ENCODE measurements at places on chromosomes 3 and 15.

GRCh38 chr15:34714476-34715121 is 40.2 kb downstream of the GJD2 start:
- DNase-seq: no peak

GRCh38 chr15:41971089-41971894 is 1.1 kb downstream of the EHD4 start:
- DNase-seq: peak; percentile 50

DNA sequence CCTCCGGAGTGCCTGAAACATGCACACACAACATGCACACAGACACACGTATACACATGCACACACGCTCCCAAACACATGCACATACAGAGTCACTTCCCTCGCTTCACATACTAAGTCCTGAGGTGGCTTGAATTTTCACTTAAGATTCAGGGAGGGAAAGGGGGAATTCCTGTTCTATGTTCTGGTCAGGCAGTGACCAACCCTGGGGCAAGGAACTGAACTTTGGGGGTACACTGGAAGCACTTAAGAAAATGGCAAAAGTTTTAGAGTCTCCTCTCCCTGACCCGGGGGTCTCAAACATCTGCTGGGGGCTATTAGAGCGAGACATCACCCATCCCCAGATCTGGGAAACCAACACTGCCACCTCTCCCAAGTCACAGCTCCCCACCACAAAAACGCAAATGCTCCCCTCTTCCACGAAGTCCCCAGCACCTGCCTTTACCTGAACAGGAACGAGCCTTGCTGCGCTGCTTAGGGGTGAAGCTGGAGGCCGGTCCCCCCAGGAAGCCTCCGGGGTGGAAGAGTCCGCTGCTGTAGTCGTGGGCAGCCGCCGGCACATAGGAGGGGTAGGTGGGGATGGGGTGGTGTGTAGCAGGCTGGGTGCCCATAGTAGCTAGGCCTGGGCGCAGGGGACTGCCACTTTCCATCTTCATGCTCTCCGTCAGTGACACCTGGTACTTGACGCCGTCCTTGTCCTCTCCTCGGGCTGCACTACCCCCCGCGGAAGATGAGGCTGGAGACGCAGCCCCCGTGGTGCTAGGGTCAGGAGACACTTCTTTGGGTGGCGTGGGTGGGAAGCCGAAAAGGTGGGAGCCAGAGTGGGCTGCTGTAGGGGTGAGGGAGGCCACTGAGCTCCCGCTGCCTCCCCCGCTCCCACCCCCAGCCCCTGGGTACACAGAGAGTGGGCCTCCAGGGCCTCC is 7.5 kb downstream of the GATA2 start:
- no peak for DNase-seq

DNA sequence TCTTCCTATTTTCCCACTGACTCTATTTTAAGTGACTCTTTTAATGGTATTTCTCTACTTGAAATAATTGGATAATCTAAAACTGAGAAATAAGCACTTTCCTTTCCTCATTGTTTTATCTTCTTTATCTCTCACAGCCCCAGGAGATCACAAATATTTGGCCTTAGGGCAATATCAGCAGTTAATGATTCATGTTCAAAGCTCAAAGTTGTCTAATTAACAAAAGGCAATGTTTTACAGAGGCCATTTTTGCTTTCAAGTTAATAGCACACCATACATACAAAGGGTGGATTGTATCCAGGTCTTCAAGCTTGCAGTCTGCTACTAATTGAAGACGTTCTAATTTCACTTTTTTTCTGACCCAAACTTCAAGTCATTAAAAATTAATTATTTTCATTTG is 120.1 kb downstream of the LRRN1 start:
- DNase-seq: no peak

GRCh38 chr15:79657722-79658121 is 225.6 kb downstream of the MINAR1 start:
- no peak for DNase-seq

- no peak for DNase-seq
Observed at GRCh38 chr3:179449636-179450035, 1.6 kb downstream of the GNB4 start.

- DNase-seq: no peak
Observed at GRCh38 chr3:194702545-194702944, 16.9 kb downstream of the FAM43A start.

DNA sequence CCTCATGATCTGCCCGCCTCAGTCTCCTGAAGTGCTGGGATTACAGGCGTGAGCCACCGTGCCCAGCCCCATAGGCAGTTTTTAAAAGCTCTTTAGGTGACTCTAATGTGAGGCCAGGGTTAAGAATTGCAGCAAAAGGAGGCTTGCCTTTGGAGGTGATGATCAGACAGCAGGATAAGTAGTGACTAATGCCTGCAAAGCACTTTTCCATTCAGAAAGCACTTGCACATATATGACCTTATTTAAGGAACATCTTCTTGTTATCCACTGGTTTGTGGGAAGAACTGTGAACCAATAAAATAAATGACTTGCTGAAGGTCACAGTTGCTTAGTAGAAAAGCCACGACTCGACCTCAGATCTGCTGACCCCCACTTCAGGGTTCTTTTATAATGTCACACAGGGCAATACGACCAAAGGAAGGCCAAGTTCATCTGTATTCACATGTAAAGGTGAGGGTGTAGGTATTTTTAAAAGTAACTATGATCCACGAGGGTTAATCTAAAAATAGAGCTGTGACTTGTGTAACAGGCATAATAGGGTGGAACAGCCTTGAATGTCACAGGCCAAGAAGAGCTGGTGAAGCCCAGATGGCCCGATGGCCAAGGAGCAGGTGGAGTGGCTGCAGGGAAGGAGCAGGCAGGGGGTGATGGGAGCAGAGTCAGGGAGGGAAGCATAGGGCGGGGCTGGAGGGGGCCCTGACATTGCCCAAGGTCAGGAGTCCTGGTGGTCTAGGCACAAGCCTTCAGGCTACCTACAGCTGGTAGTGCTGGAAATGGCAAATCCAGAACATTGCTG is 24.4 kb downstream of the LARP6 start:
- DNase-seq: no peak

DNA sequence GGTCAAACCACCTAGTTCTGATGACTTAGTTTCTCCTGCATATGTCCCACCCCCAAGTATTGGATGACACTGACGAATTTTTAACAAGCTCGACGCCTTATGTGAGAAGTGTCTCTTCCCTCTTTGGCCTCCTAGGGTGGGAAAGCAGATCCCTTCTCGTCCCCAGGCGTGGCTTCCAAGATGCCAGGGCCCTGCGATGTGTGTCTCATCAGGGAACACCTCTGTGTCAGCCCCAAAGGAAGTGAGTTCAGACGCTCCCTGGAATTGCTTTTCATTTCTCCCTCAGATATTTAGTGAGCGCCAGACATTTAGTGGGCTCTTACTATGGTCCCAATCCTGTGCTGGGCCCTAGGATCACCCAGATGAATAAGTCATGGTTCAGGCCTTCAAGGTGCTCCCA is 212.7 kb upstream of the NR2E3 start:
- DNase-seq: no peak

GRCh38 chr15:81175496-81175895 is 21.2 kb upstream of the IL16 start:
- no peak for DNase-seq

DNA sequence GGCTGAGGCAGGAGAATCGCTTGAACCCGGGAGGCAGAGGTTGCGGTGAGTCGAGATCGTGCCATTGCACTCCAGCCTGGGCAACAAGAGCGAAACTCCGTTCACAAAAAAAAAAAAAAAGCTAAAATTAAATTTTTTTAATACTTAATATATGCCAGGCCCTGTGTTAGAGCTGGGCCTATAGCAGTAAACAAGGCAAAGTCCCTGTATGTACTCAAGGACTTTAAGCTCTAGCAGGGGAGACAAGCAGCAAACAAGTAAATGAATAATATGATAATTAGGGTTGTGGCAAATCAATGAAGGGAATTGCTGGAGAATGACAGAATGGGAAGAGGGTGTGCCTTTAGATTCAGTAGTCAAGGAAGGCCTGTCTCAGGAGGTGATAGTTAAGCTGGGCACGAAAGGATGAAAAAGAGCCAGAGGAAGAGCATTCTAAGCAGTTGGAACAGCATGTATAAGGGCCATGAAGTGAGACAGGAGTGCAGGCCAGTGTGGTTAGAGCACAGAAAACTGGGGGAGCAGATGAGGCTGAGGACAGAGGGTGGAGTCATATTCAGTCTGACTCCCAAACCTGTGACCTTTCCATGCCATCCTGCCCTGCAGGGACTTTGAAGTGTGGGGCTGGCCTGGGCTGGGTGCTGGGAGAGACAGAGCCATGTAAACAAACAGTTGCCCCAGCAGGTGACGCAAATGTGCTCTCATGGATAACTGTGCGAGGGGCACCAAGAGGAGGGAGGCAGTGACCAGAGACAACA is 6.6 kb upstream of the RAF1 start:
- no peak for DNase-seq

GRCh38 chr3:131608296-131608695 is 105.5 kb upstream of the MRPL3 start:
- no peak for DNase-seq

DNA sequence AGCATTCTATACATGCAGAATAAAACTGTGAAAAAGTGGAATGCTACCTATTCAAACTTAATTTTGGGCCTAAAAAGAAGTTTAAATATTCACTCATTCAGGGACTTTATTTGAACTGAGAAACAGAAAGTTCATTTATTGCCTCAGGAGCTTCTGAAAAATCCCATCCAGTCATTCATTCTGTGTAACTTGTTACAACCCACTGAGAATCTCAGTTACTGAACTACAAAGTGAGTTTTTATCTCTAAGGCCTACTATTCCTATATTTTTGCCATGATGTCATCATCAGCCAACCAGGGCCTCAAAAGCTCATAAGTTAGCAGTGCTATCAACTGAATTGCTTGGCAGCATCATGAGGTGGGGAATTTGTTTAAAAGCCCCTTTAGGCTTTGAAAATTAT is 98.0 kb upstream of the BOC start:
- DNase-seq: no peak
